ENCODE measurements at places on chromosomes 5 and 9.

- DNase-seq, result no peak
These were observed 35.6 kb downstream of the RASEF start for GRCh38 chr9:83027153-83027891.

DNA sequence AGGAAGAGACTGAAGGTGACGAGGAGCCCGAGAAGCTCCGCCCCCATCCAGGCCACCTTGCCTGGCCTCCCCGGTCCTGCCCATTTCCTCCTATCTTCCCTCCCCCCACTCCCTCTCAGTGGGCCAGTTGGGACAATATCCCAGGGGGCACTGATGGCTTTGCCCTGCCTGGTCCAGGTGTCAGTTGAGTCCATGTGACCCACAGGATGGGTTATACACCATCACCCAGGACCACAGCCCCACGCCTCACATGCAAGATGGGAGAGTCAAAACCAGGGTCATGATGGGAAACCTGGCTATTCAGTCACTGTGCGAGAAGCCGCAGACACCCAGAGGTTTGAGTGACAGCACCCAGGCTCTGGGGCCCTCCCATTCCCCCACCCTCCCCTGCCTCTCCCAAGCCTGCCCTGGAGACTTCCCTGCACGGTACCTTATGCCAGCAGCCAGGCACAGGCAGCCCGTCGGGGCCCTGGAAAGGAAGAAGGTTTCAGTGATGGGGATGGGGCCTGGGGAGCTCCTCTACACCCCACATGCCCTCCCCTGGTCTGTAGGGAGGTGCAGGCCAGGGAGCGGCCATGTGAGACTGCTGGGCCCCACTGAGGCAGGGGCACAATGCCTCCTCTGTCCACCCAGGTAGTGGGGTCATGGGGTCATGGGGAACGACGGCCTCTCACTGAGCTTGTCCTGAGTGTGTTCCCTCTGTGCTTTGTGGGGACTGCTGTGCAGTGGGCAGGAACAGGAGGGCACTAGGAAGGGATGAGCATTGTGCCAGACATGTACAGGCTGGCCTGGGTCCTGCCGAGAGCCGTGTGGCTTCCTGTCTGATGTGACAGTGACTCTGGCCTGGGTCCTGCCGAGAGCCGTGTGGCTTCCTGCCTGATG is 6.3 kb upstream of the PHYKPL start:
- no peak for DNase-seq

GRCh38 chr5:145483212-145483611 is 351.9 kb downstream of the PRELID2 start:
- no peak for DNase-seq

GRCh38 chr9:69933445-69933844 is 110.2 kb upstream of the MAMDC2 start:
- no peak for DNase-seq

DNA sequence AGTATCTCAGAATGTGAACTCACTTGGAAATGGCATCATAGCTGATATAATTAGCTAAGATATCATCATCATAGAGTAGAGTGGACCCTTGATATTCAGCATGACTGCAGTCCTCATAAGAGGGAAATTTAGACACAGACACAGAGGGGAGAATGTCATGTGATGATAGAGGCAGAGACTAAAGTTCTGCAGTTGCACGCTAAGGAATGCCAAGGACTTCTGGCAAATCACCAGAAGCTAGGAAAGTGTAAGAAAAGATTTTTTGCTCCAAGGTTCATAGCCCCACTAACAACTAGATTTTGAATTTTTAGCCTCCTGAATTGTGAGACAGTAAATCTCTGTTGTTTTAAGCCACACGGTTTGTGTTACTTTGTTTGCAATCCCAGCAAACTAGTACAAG is 612.6 kb upstream of the ST8SIA4 start:
- DNase-seq, result no peak

DNA sequence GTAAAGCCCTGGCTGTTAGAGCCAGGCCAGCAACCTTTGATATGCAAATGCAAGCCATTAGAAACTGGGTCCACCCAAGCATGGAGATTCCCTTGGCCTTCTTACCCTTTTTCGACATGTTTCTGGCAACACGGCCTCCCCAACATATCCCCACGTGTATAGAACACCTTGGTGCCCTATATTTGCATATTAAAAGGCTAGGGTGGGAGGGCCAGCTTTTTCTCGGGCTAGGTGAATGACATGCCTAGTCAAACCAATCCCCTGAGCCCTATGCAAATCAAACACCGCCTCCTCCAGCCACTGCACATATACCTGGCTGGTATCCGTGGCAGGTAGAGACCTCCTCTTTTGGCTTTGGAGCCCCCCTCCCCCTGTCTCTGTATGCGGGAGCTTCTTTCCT is 55.6 kb upstream of the ZFR start:
- DNase-seq, result no peak

GRCh38 chr9:117662651-117663050 is 41.6 kb upstream of the TLR4 start:
- no peak for DNase-seq

Measured in activated CD4-positive, alpha-beta T cell treated with anti-CD3 and anti-CD28 coated beads, Interleukin-2, amount 50 U/mL, for 48 hours (primary cell).